T-cell (primary cell): ENCODE measurements at places on chromosomes 11 and 22.

DNA sequence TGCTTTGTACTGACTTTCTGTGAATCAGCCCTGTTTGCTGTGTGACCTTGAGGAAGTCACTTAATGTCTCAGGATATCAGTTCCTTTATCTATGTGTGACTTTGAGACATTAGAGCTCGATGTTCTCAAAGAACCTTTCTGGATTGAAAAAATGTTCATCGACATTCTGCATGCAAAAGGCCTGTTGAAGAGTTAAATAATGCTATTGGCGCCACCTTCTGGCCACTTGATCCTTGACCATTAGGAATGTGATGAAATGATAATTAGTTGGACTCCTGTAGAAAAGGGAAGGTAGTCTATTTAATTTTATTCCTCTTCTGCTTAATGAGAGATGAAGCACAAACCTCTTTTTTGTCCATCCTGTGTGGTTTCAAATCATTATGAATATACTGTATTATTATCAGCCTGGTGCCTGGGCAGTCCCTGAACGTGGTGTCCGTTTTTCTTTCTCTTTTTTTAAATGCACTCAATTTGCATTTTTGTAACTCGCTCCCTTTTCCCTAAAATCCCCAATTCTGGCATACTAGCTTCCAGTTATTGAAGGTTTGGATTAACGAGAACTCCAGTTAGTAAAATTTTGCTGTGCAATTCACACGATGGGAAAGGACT lies 20.7 kb downstream of the ELF5 start:
- no peak overlapping the region for H3K4me3 ChIP-seq
- H3K4me1 ChIP-seq, result no peaks in the 10 kb centered on the region
- no peak overlapping the region for H3K27ac ChIP-seq
- no peak for DNase-seq

DNA sequence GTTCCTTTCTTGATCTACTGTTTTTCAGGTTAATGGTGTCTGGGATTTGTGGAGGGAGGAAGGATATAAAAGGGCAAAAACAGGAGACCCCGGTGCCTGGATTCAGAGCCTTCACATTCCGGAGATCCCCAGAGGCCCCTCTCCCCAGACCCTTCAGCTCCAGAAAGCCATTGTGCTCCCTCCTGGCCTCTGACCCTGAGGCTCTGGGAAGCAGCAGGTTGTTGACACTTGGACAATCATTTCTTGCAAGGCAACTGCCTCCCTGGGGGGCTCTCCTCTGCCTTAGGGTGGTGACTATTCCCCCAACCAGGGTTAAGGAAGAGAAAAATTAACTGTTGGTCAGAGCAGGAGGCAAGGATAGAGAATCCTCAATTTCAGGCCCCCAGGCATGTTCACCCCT lies 86.9 kb upstream of the NNMT start:
- H3K36me3 ChIP-seq, result no peaks in the 10 kb centered on the region
- no peak for DNase-seq
- H3K4me3 ChIP-seq, result no peak overlapping the region
- H3K4me1 ChIP-seq, result peaks cover 24% of the 10 kb centered on the region
- H3K27ac ChIP-seq, result no peak overlapping the region
- H3K27me3 ChIP-seq, result no peaks in the 10 kb centered on the region

DNA sequence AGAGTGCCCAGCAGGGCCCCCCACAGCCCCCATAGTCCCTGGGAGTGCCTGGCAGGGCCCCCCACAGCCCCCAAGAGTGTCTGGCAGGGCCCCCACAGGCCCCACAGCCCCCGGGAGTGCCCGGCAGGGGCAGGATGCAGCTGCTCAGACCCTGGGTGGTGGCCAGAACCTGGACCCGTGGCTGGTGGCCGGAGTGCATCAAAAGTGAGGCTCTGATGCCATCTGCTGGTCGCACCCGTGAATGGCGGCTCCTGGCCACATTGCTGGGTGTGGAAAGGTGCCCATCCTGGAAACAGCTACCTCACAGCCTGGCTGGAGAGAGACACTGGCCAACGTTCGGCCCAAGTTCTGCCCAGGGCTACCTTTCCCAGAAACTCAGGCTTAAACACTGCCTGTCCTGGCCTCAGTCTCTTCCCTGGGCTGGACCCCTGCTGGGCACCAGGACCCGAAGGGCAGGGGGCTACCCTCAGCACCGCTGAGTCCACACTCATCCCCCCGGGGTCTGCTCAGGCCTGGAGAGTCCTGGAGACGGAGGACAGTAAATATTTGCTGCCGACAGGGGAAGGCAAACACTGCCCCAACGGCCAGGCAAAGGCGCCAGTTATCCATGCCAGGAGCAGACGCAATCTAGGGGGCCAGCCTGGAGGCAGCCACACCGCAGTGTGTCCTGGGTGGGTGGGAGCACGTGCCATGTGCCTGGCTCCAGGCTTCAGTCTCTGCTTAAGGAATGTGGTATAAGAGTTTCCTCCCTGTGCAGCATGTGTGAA lies 4.4 kb downstream of the INS start:
- H3K36me3 ChIP-seq, result no peaks in the 10 kb centered on the region
- H3K27ac ChIP-seq, result no peak overlapping the region
- H3K4me1 ChIP-seq, result no peaks in the 10 kb centered on the region
- DNase-seq, result peak; percentile 46
- no peak overlapping the region for H3K4me3 ChIP-seq

DNA sequence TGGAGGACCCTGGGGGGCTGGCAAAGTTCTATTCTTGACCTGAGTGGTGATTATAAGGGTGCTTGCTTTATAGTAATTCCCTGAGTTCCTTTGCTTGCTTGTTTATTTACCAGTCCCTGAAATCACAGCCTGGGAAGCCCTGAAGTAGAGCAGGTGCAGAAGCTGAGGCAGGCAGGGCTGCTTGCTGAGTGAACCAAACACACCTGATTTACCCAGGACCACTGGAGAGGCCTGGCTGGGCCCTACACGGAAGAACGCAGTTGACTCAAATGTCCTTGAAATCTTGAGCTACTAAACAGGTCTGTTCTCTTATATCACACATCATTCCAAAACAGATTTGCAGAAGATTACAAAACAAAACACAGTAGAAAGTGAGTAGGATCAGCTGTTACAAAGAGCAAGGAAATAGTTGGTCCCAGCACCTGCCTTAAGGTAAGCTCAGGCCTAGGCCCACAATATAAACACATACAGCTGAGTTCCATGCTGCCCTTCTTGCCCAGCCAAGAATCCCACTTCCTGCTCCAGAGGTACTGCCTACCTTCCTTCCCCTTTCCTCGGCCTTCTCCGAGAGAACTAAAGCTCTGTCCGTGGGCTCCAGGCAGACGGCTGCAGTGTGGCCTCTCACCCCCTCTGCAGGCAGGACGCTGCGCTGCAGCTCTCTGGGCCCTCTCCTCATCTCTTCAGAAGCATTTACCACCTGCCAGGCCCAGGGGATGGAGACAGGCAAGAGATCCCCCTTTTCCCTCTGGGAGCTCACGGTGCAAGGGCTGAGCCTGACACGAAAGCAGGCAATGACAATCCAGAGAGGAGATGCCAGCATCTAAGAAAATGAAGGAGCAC lies 46.1 kb upstream of the SCUBE2 start:
- H3K36me3 ChIP-seq, result peaks cover 28% of the 10 kb centered on the region
- no peak overlapping the region for H3K27ac ChIP-seq
- DNase-seq, result peak; percentile 43
- H3K27me3 ChIP-seq, result no peaks in the 10 kb centered on the region

DNA sequence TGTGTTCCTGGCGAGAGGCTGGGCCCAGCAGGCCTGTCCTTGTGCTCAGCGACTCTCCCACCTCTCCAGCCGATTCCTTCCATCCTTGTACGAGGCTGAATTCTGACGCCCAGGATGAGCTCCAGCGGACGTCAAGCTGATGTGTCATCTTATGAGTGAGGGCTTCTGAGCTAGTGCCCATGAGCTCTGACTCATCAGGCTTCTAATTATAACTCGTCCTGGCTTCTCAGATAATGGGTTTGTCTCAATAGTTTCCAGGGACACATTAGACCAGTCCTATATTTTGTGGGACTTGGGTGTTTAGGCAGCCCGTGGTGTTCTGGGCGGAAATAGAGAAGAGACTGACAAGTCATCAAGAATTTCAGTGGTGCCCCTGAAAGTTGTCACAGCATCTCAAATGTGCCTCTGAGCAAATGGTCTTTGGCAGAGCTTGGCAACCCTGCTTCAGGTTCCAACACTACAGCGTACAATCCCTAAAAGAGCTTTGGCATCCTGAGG lies 108.2 kb upstream of the CD44 start:
- no peaks in the 10 kb centered on the region for H3K27me3 ChIP-seq
- no peak for DNase-seq
- H3K27ac ChIP-seq, result peak overlapping the region; percentile 48
- H3K36me3 ChIP-seq, result no peaks in the 10 kb centered on the region

DNA sequence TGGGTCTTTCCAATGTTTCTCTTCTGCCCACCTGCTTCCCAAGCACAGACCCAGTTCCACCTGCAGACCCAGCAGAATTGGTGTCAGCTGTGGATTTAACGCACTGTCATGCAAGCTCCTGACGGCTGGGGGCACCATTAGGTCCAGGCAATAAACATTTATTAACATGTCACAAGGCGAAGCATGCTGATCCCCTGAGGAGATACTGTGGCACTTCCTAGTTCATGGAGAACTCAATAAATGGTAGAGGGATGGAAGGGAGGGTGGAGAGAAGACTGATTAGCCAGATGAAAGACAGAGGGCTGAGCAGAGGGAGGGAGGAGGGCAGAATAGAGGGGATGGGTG lies 68.3 kb upstream of the TSPAN18 start:
- no peak for DNase-seq
- no peaks in the 10 kb centered on the region for H3K4me1 ChIP-seq
- no peak overlapping the region for H3K4me3 ChIP-seq

GRCh38 chr11:126703662-126704061 lies 296.9 kb downstream of the KIRREL3 start:
- H3K4me3 ChIP-seq, result no peak overlapping the region
- H3K27ac ChIP-seq, result no peak overlapping the region
- H3K27me3 ChIP-seq, result no peaks in the 10 kb centered on the region
- no peaks in the 10 kb centered on the region for H3K4me1 ChIP-seq
- H3K36me3 ChIP-seq, result no peaks in the 10 kb centered on the region

DNA sequence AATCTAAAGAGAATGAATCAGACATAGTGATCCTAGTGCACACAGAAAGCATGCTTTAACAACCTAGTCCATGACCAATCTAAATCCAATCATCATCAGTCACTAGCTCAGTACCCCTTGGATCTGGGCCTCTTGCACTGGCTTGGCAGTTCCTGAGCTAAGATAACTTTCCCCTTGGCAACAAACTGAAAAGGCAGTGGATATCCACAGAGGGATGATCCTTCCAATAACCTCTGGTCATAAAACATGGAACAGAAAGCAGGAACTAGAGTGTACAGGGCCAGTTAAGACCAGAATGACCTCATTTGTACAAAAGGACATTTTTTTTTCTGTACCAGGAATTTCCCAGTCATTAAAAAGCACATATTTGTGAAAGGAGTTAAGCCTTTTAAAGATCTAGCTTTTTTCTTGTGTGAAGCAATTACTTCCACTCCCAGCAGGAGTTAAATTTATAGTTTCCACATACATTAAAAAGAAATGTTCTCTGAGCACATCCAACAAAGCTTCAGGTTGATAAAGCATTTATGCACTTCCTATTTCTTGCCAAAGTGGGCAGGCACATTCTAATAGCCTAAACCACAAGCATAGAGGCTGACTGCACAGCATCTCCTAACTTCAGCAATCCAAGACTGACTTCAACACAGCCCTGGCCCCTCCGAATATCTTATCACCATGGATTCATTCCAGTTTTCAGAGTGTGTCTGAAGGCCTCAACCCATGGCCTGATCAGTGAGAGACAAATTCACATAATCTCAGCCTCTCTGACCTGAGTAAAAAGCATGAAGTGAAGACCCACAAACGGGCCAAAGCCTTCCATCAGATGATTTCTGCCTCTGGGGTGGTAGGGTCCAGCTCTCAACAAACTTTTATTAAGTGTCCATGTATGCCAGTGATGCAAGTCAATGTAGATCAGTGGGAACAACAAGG lies 29.9 kb downstream of the GUCY1A2 start:
- H3K36me3 ChIP-seq, result no peaks in the 10 kb centered on the region
- no peak for DNase-seq

DNA sequence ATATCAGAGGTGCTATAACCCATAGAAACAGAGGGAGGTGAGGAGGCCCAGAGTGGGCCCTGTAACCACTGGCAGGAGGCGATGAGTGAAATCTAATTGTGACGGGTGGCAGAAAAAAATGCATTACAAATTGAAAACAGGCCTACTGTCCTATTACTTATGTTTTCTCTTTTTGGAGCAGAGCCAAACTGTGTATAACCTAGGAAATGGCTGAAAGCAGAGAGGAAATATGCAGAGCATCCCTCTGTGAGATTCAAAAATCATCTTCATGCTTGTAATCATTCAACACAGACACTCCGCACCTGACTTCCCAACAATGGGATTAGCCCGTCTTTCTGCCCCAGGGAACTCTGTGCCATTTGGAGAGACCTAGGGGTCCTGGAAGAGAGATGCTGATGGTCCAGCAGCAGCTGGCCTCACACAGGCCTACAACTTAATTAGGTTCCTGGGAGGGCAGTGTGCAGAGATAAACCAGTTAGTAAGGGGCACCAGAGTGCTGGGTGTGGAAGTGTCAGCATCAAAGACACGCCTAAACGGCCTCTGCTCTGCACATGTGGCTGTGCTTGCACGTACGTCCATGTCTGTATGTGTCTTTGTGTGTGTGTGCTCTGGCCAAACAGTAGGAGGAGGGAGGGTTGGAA lies 41.8 kb downstream of the MAP6 start:
- H3K27me3 ChIP-seq, result peaks cover 3% of the 10 kb centered on the region
- H3K36me3 ChIP-seq, result no peaks in the 10 kb centered on the region
- no peak overlapping the region for H3K4me3 ChIP-seq
- no peaks in the 10 kb centered on the region for H3K4me1 ChIP-seq

GRCh38 chr22:17851759-17852158 lies 77.5 kb upstream of the BID start:
- H3K27ac ChIP-seq, result no peak overlapping the region
- H3K4me1 ChIP-seq, result no peaks in the 10 kb centered on the region
- no peaks in the 10 kb centered on the region for H3K27me3 ChIP-seq
- H3K36me3 ChIP-seq, result no peaks in the 10 kb centered on the region
- no peak overlapping the region for H3K4me3 ChIP-seq

GRCh38 chr11:115527534-115528125 lies 23.4 kb upstream of the CADM1 start:
- H3K36me3 ChIP-seq, result no peaks in the 10 kb centered on the region
- H3K27ac ChIP-seq, result no peak overlapping the region
- no peaks in the 10 kb centered on the region for H3K27me3 ChIP-seq
- no peak overlapping the region for H3K4me3 ChIP-seq

DNA sequence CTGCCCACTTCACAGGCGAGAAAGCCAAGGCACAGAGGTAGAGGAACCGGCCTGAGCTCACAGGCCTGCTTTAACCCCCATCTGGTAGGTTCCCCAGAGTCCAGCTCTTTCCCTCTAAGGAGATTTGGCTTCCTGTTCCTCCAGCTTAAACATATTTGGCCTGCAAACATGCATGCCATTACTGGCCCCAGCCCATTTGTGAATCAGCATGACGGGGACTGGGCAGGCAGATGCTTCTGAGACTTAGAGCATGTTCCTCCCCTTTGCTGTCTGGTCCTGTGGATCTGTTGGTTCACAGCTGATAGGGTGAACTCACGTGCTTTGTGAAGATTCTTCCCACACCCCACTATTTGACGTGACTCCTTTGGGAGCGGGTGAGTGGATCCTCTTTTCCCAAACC lies 12.6 kb downstream of the CHST1 start:
- H3K27ac ChIP-seq, result no peak overlapping the region

GRCh38 chr11:92880381-92880780 lies 89.1 kb upstream of the MTNR1B start:
- H3K4me3 ChIP-seq, result no peak overlapping the region
- no peak overlapping the region for H3K27ac ChIP-seq
- no peaks in the 10 kb centered on the region for H3K27me3 ChIP-seq
- H3K36me3 ChIP-seq, result no peaks in the 10 kb centered on the region
- no peaks in the 10 kb centered on the region for H3K4me1 ChIP-seq
